ENCODE measurements at places on chromosomes 11 and 22. TPM values are rescaled to one million over a fixed set of nuclear protein-coding genes. Genes with fewer than 3 reads are reported as not detected.

The OR2D2 gene
- total RNA-seq = not detected

The OR4A16 gene
- not detected for total RNA-seq

The TRIM51 gene
- total RNA-seq = not detected

The FJX1 gene
- total RNA-seq = 10.1 TPM

The DDX25 gene
- total RNA-seq = 0.08 TPM

The SLC37A4 gene
- 11.5 TPM for total RNA-seq

The SPA17 gene
- 5.9 TPM for total RNA-seq

The LRRC56 gene
- total RNA-seq = not detected

The CALCA gene
- not detected for total RNA-seq

The HMOX1 gene
- 3.0 TPM for total RNA-seq

The OLFML1 gene
- total RNA-seq = 3.4 TPM

The CLMP gene
- 180 TPM for total RNA-seq

The DBX1 gene
- total RNA-seq = not detected

The NTM gene
- total RNA-seq = 3.6 TPM

The MISFA gene
- 13.9 TPM for total RNA-seq

The SLC17A6 gene
- total RNA-seq = not detected

The FKBP2 gene
- 63.0 TPM for total RNA-seq

The MMP13 gene
- not detected for total RNA-seq

The CYP2R1 gene
- 15.8 TPM for total RNA-seq

The LIF gene
- total RNA-seq = not detected

The MS4A18 gene
- total RNA-seq = not detected

The WBP2NL gene
- total RNA-seq = 0.67 TPM

The RNF215 gene
- total RNA-seq = 13.5 TPM

The WNT11 gene
- 7.4 TPM for total RNA-seq

The OR6A2 gene
- not detected for total RNA-seq

The LRRC10B gene
- total RNA-seq = 0.93 TPM

The SNX32 gene
- total RNA-seq = 0.13 TPM

The LRP4 gene
- total RNA-seq = 7.2 TPM

The INPP5J gene
- 0.54 TPM for total RNA-seq

The ANO5 gene
- total RNA-seq = 33.2 TPM

The P2RX3 gene
- total RNA-seq = not detected
